SK-N-SH (cell line): ENCODE measurements at places on chromosomes 5 and 9. TPM values are rescaled to one million over a fixed set of nuclear protein-coding genes. Genes with fewer than 3 reads are reported as not detected.

DNA sequence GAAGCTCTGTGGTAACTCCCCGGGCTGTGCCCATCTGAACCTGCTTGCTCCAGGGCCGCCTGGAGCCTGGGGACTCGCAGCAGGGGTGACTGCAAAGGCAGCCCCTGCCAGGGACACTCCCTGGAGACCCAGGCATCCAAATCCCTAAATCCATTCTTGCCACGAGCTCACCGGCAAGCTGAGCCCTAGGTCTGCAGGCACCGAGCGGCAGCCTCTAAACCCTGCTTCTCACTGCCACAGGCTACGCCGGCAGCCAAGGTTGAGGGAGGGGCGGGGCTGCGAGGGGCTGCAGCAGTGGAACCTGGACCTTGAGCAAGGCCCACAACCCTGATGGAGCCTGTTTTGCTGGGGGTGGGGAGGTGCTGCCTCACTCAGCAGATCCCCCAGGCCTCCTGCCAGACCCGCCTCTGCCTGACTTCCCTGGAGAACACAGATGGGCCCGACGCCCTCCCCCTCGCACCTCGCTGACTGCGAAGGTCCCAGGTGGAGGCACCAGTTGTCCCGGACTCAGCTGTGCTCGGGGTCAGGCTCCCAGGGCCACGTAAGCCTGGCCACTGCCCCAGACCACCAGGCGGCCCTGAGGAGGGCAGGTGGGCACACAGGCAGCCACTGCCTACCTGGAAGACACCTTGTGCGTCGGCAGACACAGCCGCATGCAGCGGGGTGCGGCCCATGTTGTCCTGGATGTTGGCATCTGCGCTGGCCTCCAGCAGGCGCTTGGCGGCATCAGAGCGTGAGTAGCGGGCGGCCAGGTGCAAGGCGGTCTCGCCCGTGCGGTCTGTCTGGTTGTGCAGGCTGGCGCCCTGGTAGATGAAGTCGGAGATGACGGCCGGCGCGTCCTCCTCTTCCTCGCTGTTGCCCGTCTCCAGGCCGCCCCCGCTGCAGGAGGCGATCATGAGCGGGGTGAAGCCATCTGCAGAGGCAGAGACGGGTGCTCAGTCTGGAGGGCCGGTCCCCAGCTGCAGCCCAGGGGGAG is 17.4 kb upstream of the SEC16A start:
- H3K27me3 ChIP-seq = no peaks in the 10 kb centered on the region
- DNase-seq = no peak
- H3K4me3 ChIP-seq = no peak overlapping the region
- no peaks in the 10 kb centered on the region for H3K4me1 ChIP-seq

DNA sequence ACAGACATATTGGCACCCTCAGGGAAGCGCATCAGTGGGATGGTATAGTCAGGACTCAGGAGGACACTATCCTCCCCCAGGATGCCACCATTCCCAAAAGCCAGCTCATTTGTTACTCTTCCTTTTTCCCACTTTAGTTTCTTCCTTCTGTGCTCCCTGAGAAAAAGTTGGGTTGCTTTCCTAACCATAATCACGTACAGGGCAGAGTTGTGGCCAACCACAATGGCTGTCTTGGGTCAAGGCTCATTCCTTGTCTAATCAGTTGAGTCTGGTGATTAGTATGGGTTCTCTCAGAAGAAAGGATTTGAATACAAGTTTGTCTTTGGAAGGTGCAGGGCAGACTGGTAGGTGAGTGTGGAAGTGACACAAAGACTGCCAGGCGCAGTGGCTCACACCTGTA is 26.6 kb upstream of the ATP6V1G1 start:
- H3K4me1 ChIP-seq = no peaks in the 10 kb centered on the region
- no peaks in the 10 kb centered on the region for H3K36me3 ChIP-seq
- no peak for DNase-seq
- peaks cover 6% of the 10 kb centered on the region; the same call in 1 of the 2 replicates for H3K27me3 ChIP-seq
- H3K4me3 ChIP-seq = no peak overlapping the region

DNA sequence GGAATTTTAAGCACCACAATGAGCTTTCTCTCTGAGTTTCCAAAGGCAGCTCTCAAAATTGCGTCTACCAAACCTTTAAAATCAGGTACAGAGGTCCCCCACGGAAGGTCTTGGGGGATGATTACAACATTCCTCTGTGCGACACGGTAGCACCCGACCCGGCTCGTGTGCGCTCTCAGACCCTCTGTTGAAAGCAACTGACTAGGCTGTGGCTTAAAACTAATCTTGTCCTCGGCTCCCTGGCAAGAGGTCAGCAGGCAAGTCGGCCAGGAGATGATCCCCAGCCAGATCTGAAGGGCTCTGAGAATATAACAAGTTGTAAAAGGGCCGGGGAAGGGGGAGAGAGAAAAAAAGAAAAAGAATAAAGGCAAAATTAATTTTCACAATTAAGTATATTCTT is 92.6 kb upstream of the LMX1B start:
- peak overlapping the region; percentile 44; the same call in 1 of the 2 replicates for H3K27ac ChIP-seq
- no peak for DNase-seq
- H3K4me3 ChIP-seq = no peak overlapping the region
- H3K36me3 ChIP-seq = no peaks in the 10 kb centered on the region
- H3K4me1 ChIP-seq = no peaks in the 10 kb centered on the region

The STPG3 gene
- not detected in 2 replicates for polyA plus RNA-seq

GRCh38 chr9:2138646-2139045 is 123.5 kb downstream of the SMARCA2 start:
- H3K27me3 ChIP-seq = no peaks in the 10 kb centered on the region
- H3K4me1 ChIP-seq = no peaks in the 10 kb centered on the region
- no peak overlapping the region for H3K27ac ChIP-seq
- H3K4me3 ChIP-seq = no peak overlapping the region

The EIF4E1B gene
- polyA plus RNA-seq = not detected in 2 replicates

The PLAC8L1 gene
- polyA plus RNA-seq = 0.21 and 0.55 TPM in 2 replicates

DNA sequence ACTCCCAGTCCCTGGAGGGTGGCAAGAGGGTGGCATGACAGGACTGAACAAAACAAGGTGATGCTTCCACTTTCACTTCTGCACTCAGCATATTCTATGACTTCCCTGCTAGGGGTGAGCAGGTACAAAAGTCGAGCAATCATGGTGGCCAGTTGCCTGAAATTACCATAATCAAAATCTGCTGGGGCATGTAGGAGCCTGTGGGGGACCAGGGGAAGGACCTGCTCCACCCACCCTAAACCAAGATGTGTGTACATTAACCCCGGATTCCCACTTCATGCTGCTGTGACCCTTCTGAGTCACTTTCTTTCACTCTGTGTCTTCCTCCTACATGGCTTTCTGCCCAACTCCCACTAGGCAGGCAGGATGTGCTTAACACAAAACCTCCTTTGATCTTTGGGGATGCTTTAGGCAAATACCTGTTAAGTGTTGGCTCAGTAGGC is 73.3 kb upstream of the PHF24 start:
- H3K27ac ChIP-seq = no peak overlapping the region
- H3K27me3 ChIP-seq = no peaks in the 10 kb centered on the region
- no peak overlapping the region for H3K4me3 ChIP-seq
- no peaks in the 10 kb centered on the region for H3K36me3 ChIP-seq

DNA sequence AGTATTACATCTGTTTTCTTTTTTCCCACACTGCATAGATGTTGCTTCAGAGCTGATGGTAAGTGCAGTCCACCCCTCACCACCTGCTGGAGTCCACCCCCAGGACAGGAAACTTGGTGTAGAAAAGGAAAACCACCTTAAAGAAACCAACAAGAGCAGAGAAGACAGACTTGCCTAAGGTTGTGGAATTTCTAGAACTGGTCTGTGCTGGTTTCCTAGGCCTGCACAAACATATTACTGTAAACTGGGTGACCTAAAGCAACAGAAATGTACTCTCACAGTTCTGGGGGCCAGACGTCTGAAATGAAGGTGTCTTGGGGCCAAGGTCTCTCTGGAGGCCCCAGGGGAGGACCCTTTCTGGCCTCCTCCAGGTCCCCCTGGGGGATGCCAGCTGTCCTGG is 293.4 kb upstream of the IRX1 start:
- no peaks in the 10 kb centered on the region; the same call in 1 of the 2 replicates for H3K27me3 ChIP-seq
- no peaks in the 10 kb centered on the region for H3K36me3 ChIP-seq
- H3K4me1 ChIP-seq = no peaks in the 10 kb centered on the region
- no peak overlapping the region for H3K27ac ChIP-seq
- no peak overlapping the region for H3K4me3 ChIP-seq

The CDH10 gene
- polyA plus RNA-seq = 0.10 and 0.24 TPM in 2 replicates

The PRDM9 gene
- not detected in 2 replicates for polyA plus RNA-seq

- no peak overlapping the region for H3K27ac ChIP-seq
- H3K4me3 ChIP-seq = no peak overlapping the region
- H3K4me1 ChIP-seq = no peaks in the 10 kb centered on the region
- no peak for DNase-seq
Measured at GRCh38 chr5:53211799-53212198, 102.2 kb upstream of the MOCS2 start.

- H3K4me3 ChIP-seq = no peak overlapping the region
- no peaks in the 10 kb centered on the region for H3K4me1 ChIP-seq
- H3K27ac ChIP-seq = no peak overlapping the region
Measured at GRCh38 chr5:151553130-151553670, 37.9 kb downstream of the FAT2 start.

DNA sequence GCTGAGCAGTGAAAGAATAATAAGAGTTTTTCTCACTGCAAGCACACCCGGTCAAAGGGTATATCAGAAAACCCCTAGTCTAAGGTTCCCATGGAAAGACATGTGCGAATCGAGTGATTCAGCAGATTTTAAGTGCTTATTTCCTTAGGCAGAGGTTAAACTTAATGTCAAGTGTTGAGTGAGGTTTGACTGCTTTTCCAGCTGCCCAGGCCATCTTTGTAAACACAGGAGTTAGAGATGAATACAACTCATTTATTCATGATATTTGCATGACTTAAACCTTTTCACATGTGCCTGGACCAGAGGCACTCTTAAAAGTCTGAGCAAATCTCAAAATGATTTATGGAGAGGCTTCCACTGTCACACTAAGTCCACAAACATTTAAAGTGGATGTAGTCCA is 137.8 kb upstream of the RGMB start:
- H3K27ac ChIP-seq = no peak overlapping the region
- no peaks in the 10 kb centered on the region for H3K36me3 ChIP-seq
- no peak for DNase-seq
- no peaks in the 10 kb centered on the region; the same call in 1 of the 2 replicates for H3K4me1 ChIP-seq
- no peak overlapping the region for H3K4me3 ChIP-seq
- no peaks in the 10 kb centered on the region for H3K27me3 ChIP-seq

DNA sequence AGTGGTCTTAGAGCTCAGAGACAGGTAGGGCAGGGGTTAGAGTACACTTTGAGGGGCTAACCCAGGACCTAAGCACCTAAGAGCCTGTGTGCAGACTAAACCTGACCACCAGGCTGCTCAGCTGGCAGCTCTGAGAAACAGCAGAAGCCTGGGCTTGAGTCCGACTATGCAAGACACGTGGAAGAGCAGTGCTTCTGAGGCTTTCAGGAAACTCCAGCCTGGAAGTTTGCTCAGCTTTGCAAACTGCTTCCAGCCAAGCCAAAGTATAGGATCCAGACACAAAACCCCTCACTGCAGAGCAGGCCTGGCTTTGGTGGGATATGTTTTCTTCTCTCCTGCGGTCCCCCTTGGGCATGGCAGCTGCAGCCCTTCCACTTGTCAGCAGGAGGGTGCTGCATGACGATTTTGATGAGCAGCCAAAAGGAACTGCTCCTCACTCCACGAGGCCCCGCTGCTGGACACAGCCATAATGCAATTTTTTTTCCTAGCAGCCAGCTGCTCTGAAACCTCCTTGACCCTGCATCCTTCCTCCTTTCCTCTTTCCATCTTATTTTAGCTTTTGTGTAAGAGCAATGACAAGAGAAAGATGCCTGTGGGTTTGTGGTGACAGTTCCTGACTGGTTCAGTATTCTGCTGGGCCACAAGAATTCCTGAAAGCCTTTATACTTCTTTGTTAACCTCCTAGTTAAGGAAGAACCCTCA is 123.1 kb downstream of the LIFR start:
- peak overlapping the region; percentile 25; the same call in 1 of the 2 replicates for H3K27ac ChIP-seq
- H3K36me3 ChIP-seq = no peaks in the 10 kb centered on the region
- no peaks in the 10 kb centered on the region for H3K27me3 ChIP-seq
- H3K4me3 ChIP-seq = no peak overlapping the region
- no peak for DNase-seq

DNA sequence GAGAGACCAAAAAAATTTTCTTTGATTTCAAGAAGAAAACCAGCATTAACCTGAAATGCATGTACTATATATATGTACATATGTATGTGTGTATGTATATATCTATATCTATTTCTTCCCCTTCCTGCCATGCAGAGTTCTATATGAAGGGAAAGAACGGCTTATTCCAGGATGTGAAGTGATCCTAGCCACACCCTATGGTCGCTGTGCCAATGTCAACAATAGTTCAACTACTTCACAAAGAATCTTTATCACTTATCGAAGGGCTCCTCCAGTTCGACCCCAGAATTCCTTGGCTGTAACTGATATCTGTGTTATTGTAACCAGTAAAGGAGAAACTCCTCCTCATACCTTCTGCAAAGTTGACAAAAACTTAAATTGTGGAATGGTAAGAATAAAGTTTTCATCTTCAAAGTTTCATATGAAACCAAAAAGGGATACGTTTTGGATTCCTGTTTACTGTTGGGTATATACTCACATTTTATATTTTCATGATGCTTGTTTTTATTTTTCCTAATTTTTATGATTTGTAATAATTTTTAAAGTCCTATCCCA is 56.2 kb downstream of the DENND4C start:
- H3K4me3 ChIP-seq = no peak overlapping the region
- no peaks in the 10 kb centered on the region for H3K27me3 ChIP-seq
- H3K4me1 ChIP-seq = no peaks in the 10 kb centered on the region
- no peak for DNase-seq
- H3K36me3 ChIP-seq = peaks cover 8% of the 10 kb centered on the region

The ARHGEF28 gene
- polyA plus RNA-seq = 3.7 and 4.2 TPM in 2 replicates

- no peak for DNase-seq
- H3K4me1 ChIP-seq = no peaks in the 10 kb centered on the region
- H3K4me3 ChIP-seq = no peak overlapping the region
Measured at GRCh38 chr5:157933005-157933404, 74.1 kb upstream of the CLINT1 start.

The EGFL7 gene
- 39.8 and 43.0 TPM in 2 replicates for polyA plus RNA-seq

- peak; percentile 5 for DNase-seq
- H3K27me3 ChIP-seq = no peaks in the 10 kb centered on the region
- no peak overlapping the region for H3K27ac ChIP-seq
- no peaks in the 10 kb centered on the region for H3K36me3 ChIP-seq
Measured at GRCh38 chr5:29079771-29080170, 2041.4 kb upstream of the CDH9 start.

DNA sequence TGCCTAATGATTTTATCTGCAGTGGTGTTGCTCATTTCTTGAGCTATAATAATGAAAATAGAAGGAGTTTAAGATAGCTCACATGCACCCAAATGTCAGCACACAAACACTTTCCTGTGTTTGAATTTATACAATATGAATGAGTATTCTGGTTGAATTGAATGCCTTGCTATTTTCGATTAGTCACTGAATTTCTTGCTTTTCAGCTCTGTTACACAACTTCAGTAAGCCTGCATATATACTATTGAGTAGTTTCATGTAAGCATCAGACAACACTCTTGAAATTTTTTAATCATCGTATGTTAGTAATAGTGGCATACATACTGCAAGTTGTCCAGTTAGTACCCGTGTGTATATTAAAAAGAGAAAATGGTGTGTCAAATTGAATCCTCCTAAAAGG is 281.5 kb upstream of the GRIA1 start:
- no peak overlapping the region for H3K27ac ChIP-seq
- no peaks in the 10 kb centered on the region for H3K36me3 ChIP-seq
- H3K4me1 ChIP-seq = no peaks in the 10 kb centered on the region; the same call in 1 of the 2 replicates
- H3K4me3 ChIP-seq = no peak overlapping the region
- no peak for DNase-seq
